ENCODE measurements at places on chromosomes 11 and 22.
A peak's percentile ranks its signal among the peaks of the same experiment; 100 is the strongest.

GRCh38 chr11:107545101-107545514 is 20.4 kb downstream of the ALKBH8 start:
- DNase-seq: no peak

- no peak for DNase-seq
Observed at GRCh38 chr11:96237766-96238266, 105.2 kb downstream of the MAML2 start.

DNA sequence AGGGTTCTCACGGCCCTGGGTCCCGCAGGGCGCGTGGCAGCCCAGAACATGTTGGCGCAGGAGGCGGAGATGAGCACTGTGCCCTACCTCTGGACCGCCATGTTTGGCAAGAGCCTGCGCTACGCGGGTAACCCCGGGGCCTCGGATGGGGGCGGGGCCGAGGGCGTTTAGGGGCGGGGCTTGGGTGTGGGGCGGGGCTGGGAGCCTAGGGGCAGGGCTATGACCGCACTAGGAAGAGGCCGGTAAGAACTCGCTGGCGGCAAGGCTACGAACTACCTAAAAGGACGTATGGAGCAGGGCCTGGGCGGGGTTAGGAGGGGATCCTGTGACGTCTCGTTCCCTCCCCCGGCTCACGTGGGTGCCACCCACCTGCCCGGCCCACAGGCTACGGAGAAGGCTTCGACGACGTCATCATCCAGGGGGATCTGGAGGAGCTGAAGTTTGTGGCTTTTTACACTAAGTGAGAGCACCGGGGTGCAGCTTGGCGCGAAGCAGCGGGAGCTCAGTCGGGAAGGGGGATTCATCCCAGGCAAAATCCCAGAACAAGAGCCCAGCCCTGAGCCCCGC is 2.8 kb upstream of the LZTR1 start:
- DNase-seq: peak; percentile 46

DNA sequence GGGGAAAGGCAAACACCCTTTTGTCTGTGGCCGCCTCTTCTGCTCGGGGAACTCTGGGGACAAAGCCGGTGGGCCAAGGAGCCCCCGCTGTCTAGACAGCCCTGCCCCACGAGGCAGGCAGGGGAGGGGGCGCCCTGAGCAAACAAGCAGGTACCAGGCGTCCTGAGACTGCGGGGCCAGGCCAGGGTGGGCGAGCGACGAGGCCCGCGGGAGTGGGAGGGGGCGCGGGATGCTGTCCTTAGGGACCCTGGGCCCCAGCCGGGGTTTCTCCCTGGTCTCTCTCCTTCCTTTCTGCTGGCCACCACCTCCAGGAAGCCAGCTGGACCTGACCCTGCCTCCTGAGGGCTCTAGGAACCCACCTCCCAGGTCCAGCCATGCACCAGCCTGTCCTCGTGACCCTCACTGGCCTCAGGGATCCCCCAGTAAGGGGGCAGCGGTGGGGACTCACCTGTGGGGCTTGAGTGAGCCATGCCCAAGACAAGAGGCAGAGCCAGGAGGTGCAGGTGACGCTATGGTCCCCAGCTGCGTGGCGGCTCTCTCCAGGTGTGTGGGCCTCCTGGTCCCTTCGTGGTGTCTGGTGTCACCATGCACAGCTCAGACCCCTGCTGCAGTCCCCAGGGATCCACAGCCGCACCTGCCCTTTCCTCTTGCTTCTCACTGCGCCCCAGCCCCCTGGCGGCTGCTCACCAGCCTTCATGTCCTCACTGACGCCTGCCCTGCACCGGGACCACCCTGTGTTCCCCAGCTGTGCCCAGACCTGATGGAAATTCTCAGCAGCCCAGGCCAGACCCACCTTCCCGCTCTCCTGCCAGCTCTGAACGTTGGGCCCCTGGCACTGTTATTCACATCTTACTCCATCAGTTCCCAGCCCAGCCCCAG is 26.5 kb upstream of the MUC5AC start:
- no peak for DNase-seq

DNA sequence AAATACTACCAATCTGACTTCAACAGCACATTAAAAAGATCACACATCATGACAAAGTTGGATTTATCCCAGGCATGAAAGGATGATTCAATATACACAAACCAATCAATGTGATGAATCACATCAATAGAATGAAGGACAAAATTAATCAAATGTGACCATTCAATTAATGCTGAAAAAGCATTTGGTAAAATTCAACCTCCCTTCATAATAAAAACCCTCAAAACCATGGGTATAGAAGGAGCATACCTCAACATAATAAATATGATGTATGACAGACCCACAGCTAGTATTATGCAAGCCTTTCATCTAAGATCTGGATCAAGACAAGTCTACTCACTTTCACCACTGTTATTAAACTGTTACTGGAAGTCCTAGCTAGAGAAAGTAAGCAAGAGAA is 921.7 kb upstream of the RAG2 start:
- no peak for DNase-seq

DNA sequence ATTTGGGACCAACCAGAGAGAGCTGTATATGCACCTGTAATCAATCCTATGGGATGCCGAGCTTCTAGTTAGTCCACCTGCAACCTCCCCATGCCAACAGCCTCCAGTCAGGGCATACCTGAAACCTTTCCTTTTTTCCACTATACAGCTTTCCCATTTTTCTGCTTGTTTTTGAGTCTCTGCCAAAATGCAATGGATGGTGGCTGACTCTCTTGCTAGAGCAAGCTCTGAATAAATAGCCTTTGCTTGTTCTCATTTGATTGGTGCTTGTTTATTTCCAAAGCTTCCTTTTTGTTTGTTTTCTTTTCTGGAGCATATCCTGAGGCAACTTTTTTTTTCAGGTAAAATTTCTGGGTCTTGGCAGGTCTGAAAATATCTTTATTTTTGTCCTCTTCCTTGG is 58.0 kb upstream of the PLET1 start:
- DNase-seq: no peak

- DNase-seq: no peak
Observed at GRCh38 chr11:69022260-69022659, 9.2 kb upstream of the MRGPRF start.

- no peak for DNase-seq
Observed at GRCh38 chr11:45715418-45715817, 50.0 kb upstream of the CHST1 start.

- DNase-seq: no peak
Observed at GRCh38 chr11:8886322-8886721, 24.7 kb upstream of the AKIP1 start.

DNA sequence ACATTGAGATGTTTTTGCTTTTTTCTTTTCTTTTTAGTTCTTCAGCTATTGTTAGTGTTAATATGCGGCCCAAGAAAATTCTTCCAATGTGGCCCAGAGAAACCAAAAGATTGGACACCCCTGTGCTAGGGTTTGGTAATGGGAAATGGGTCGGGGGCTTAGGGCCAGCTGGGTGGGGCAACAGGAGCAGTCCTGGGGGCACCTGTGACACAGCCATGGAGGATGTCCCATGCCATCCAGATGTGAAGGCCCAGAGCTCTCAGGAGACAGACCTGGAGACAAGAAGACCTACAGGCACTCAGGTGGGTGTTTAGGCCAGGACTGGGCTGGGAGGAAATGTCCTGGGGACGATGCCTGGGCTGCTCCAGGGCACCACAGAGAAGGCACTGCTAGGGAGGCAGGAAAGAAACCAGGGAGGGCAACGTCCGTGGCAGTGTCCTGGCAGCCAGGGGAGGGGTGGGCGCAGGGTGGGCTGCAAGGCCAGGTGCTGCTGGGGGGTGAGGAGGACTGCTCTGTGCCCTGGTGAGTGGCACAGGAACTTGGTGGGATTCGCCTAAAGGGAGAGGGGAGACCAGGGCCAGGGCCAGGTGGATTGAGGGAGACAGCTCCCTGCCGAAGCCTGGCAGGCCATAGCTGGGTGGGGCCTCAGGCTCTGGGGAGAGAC is 21.4 kb downstream of the RELT start:
- no peak for DNase-seq

- no peak for DNase-seq
Observed at GRCh38 chr22:50298937-50299784, 8.3 kb downstream of the PLXNB2 start.

DNA sequence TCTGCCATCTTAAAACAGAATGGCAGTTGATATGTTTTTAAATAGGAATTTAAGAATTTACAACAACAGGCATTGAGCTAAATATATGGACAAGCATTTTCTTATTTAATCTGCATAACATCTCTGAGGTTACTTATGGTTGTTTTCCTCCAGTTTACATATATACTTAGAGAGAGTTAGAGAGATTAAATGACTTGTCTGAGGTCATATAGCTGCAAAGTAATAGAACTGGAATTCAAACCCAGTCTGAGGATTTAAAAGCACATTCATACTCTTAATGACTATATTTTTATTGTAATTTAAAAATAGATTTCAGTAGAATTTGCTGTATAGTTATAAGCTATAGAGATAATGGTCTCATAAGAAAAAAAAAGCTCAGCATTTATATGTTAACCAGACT is 81.4 kb upstream of the GRIK4 start:
- no peak for DNase-seq

GRCh38 chr11:62333768-62334167 is 3.5 kb upstream of the ASRGL1 start:
- no peak for DNase-seq

DNA sequence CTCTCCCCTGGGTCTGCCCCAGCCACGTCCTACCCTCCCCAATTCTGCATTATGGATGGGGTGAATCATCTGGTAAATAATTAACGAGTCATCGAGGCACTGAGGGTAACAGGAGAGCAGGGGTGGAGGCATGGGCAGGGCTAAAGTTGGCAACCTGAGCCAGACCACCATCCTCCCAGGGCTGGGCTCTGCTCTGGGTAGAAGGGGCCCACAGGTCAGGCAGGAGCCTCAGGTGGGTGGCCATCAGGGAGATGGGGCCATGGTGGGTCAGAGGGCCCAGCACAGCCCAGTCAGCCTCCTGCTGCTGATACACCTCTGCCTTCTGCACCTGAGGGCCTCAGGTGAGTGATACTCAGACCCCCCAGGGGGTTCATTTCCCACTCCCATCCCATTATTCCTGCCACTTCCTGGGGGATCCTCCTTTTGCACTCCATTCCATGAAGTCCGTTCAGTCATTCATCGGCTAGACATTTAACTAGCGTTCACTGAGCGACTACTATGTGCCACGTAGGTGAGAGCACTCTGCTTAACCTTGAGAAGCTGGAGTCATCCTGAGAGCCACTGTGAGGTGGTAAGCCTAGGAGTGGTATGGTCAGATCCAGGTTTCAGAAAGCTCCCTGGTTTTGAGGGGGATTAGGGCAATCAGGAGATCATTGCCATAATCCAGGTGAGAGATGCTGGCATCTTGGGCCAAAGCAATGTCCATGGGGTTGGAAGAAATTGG is at the start of gene VSIG10L2:
TSS of gene VSIG10L2 (plus strand) at position 248 of the 724 bp plus-strand sequence. CDS start at position 260, 12 bp downstream.
- no peak for DNase-seq

DNA sequence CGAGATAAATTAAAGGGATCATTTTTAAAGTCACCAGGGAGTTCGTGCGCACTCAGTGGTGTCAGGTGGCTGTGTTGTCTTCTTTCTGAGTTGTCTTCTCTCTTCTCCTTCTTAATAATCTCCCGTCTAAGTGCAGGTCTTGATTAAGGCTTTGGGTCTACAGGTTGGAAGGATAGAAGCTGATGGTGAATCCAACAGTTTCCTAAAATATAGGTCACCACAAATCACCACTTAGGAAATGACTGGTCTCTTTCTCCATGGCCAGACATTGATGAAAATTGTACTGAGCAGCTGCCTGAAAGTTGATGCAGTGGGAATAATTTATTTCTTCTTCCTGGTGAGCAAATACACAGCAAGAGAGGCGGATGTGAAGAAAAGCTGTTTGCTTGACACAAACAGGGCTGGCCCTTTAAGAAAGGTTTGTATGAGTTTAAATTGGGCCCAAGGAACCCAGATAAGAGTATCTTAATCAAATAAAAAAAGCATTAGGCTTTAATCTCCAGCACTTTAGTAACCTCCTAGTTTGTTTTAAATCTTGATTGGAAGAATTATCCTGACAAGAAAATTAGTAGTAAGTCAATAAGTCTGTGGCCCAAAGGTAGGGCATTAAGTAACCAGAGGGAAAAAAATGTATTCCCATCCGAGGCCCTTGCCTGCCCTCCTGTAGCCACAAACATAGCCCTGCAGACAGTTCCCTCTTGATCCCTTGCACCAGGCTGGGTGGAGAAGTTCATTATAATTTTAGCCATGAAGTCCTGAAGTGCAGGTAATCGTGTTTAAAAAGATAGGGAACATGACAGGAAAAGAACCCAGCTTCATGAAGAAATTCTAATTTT is 245.8 kb downstream of the KIRREL3 start:
- DNase-seq: no peak

GRCh38 chr22:21043860-21044535 is 1.7 kb upstream of the LRRC74B start:
- peak; percentile 11 for DNase-seq

GRCh38 chr11:45371251-45372115 is 85.3 kb upstream of the SYT13 start:
- peak; percentile 46 for DNase-seq

DNA sequence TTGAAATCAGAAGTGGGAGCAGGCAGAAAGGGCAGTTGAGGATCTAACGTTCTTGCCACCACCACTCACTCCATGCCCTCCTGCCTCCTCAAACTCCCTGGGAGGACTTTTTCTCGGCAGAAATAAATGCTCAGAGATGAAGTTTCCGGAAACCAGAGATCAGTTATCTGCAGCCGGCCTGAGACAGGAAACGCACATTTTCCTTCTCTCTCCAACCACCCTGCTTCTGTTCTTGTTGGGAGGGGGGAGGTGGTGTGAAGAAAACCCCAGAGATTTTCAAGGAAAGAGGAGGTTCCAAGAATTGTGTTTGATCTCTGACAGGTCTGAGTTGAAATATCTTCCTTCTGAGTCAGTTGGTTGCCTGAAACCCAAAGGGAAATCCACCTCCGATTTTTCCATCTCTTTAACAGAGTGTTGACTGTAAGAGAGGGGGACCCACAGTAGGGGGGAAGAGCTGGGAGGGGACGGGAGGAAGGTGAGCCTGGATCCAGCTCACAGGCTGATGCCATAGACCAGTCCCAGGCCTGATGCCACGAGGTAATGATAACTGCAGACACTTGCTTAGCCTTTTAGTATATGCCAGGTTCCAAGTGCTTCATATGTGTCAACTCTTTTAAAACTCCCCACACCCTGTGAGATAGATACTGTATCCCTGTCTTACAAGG is 100.8 kb downstream of the TRAF6 start:
- no peak for DNase-seq

DNA sequence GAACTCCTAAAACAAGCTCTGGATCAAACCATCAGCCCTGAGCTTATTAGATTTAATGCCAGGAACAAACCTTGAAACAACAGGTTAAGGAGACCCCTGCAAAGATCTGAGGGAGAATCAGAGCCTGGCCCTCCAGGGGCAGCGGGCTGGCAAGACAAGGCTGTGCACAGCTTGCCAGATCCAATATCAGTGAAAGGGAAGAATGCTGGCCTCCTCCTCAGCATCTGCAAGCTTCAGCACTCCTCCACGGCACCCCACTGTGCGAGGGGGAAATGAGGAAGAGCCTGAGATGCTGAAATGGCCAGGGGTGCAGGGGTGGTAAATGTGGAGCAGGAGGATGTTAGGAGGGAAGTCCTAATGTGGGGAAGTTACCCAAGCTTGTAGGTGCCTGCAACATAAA is 167.0 kb downstream of the TENM4 start:
- DNase-seq: no peak

DNA sequence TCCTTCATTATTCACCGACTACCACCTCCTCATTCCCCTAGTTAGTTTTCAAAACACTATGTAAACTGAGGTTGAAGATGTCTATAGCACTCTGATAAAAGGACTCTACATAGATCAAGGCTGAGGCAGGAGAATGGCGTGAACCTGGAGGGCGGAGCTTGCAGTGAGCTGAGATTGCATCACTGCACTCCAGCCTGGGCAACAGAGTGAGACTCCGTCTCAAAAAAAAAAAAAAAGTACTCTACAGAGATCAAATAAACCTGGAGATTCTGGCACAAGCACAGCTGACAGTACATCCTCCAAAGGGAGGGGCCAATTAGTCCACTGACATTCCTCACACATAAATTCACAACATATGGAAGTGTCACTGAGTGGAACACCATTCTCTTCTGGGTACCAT is 31.0 kb downstream of the TSG101 start:
- DNase-seq: no peak
